ENCODE measurements at places on chromosomes 11 and 22. TPM values are rescaled to one million over a fixed set of nuclear protein-coding genes. Genes with fewer than 3 reads are reported as not detected.

OR52A1 gene
- not detected for total RNA-seq

IL17REL gene
- not detected for total RNA-seq

GP1BB gene
- total RNA-seq: not detected

PRAME gene
- total RNA-seq: 0.66 TPM

GSTT2B gene
- not detected for total RNA-seq

EML3 gene
- total RNA-seq: 25.2 TPM

OR4X1 gene
- total RNA-seq: not detected

OR52I2 gene
- 0.35 TPM for total RNA-seq

CCND1 gene
- 9.6 TPM for total RNA-seq

SLC25A18 gene
- total RNA-seq: 1.7 TPM

OR51I1 gene
- total RNA-seq: not detected

NRIP3 gene
- 8.0 TPM for total RNA-seq

GGTLC2 gene
- total RNA-seq: not detected

DNA sequence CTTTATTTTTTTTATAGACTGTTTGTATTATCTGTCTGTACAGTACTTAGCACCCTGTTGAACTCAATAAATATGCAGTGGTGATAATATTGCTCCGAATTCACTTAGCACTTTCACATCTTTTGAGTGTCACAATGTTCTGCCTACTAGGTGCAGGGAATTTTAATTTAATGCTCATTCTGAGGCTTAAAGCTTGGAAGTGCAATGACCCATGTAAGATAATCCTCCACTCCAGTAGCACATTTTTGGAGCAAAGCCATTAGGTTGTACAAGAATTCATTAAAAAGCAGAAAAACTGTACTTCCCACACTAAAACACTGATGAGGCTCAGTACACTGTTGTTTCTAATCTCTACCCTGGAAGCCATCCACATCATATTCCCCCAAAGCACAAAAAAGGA, 255.3 kb upstream of the MTNR1B start:
- peak; percentile 53 for ATAC-seq

DNA sequence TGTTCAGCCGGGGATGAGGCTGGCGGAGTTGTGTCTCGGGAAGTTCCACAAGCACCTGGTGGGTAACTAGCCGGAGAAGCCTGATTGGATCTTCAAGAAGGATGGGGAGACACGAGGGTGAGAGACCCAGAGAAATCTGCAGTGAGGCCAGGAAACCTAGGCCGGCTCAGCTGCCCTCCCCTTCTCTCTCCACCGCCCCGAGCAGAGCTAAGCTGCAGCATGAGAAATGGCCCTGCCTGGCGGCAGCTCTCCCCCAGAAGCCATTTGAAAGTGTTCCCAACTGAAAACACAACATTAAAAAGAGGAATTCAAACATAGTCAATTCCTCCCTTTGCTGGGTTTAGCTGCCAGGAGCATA, 77.8 kb upstream of the SHISAL1 start:
- ATAC-seq: peak; percentile 72

GRCh38 chr22:41661088-41661487, 27.6 kb downstream of the SNU13 start:
- no peak for ATAC-seq

DNA sequence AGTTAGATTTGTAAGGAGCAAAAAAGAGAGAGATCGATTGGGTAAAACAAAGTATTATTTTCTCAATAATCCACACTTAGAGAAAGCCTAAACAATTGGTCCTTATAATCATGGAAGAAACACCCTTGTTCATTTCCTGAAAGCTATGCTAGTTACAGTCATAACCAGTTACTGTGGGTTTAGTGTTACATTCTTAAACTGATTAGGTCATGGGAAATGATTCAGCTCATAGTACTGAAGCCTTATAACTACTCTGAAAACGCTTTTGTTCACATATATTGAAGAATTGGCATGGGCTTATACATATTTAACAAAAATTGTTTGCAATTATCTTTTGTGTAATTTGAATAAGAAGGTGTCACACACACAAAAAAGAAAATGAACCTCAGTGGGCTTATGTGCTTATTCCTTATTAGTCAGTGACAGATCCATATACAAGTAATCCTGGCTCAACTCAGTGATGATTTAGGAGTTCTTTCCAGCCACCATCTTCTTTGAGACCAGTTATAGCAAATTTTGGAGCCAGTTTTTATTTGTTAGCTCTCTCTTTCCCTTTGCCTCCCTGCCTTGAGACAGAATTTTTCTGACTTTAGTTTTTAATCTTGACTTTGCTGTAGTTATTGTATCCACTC, 198.5 kb upstream of the CTSC start:
- ATAC-seq: no peak

GRCh38 chr22:27952091-27952490, 33.0 kb upstream of the PITPNB start:
- no peak for ATAC-seq

DNA sequence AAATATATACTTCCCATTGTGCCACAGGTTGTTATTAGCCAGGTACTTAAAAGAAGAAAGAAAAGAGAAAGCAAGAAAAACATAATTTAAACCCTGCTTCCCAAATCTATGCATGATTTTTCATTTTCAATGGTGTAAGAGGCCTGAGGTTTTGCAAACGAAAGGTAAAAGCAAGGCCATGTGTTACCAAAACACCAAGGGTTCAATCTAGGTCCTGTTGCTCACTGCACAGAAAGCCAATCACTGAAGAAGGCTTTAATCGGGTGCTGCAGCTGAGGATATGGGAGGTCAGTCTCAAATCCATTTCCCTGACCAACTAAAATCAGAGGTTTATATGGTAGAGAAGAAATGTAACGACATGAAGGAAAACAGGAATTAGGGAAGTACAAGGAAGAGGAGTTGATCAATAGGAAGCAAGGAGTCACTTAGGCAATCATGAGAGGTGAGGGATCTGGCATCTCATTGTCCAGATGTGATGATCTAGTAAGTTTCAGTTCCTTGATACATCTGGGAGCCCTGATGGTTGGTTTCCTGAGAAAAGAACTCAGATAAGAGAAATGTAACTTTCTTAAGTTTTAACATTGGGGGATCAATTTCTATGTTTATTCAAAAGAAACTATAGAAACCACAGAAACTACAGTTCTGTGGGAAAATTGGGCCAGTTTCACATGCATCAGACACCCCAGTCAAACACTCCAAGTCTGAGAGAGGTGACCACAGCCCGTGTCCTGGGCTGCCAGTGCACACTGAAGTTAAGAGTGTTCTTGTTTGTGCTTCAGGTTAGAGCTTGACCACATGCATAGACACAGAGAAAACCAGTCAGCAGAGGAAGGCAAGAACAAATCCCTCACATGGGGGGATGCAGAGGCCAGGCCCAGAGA, 18.1 kb upstream of the DKK3 start:
- no peak for ATAC-seq

GRCh38 chr11:7890417-7891172, 40.5 kb downstream of the OR10A6 start:
- ATAC-seq: no peak

DNA sequence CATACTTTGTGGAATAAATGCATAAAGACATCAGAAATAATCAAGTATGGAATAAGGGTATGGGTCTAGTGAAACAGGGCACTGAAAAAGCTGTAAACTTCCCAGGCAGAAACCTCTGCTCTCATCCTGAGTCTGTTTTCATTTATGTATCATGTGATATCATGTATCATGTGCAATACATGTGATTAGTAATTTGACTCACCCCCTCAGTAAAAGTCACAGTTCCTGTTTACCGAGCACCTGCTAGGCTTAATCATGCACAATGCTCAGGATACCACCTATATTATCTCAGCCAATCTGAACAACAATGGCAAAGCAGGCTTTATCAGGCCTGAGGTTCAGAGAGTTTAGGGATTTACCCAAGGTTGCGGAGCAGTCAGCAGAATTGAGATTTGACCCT, 250.6 kb upstream of the TENM4 start:
- ATAC-seq: no peak

DNA sequence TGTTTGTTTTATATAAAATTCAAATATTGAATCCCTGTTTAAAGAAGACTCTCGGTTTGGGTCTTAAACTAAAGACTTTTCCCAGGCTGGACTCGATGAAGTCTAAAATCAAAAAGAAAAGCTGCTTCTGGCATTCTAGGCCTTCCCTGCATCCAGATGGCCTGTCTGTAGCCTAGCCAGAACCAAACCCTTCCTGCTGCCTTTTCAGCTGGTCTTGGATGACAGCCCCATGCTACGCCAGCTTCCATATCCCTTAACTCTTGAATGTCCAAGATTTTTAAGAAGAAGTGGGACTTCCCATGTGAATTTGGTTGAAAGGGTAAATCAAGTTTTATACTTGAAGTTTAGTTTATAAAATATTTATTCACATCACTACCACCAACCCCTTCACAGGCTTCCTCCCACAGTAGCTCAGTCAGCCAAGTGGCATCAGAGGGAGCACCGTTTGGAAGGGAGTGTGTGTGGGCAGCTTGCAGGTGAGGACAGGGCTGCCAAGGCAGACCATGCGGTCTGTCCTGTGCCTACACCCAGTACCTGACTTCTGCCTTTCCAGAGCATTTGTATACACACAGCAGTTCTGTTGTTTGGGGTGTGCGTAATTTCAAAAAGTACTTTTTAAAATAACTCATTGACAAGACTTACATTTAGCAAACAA, 18.2 kb upstream of the PSMA1 start:
- ATAC-seq: no peak

GRCh38 chr11:77191823-77192495, 63.9 kb downstream of the MYO7A start:
- ATAC-seq: no peak

DNA sequence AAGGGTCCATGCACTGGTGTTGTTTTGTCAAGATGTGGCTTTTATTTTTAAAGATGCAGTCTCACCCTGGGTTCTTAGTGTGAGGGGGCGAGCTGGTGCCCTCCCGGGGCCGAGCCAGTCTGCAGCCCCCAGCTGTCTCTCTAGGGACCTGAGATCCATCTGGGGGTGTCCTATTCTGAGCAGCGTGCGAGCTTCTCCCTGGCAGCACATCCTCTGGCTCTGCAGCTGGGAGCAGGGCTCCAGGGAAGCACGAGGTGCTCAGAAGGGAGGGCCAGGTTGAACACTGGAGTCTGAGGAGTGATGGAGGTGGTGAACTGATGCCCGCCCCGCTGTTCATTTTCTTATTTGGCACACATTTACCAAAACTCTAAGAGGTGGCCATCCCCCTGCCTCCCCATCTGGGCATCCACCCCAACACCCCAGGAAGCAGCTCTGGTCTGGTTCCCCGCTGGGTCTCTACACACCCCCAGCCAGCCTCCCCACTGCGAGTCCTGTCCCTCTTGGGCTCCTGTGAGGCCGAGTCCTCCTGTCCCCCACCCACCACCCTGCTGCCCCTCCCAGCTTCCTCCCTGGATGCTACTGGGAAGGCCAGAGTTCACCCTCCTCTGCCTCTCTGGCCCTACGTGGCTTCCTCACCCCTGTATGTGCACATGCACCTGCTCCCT, 956.4 kb downstream of the BRD1 start:
- ATAC-seq: no peak

- ATAC-seq: no peak
Observed at GRCh38 chr11:2794046-2794967, 91.3 kb downstream of the CDKN1C start.

DNA sequence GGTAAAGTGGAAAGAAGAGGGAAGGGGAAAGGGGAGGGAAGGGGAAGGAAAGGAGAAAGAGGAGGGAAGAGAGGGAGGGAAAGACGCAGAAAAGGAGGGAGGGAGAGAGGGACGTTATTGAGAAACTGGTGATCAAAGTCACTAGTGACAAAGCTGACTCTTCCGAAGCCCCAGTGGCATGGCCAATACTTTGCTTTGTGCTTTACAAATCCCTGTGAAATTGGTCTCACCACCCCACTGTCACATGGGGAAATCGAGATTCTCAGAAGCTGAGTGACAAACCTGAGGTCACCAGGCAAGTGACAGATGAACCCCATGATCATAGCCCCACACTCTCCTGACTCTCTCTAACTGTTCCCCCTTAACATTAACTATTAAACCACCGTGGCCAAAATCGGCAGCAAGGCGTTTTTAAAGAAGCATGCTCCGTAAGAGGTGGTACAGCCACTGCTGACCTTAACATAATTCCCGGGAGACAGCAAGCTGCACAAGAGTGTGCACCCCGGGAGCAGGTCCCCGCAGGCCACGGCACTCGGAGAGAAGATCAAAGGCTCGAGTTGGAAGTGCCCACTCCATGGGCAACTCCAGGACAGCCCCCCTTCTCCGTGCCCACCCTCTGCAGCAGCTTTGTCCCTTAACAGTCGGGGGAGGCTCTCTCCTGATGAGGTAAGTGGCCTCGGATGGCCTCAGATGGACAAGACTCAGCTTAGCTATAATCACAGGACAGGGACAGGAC, 34.8 kb downstream of the CELSR1 start:
- no peak for ATAC-seq

GRCh38 chr11:59967677-59968394, 4.0 kb downstream of the OOSP4A start:
- ATAC-seq: no peak

GRCh38 chr11:69130654-69131053, 25.1 kb upstream of the SMIM38 start:
- ATAC-seq: no peak

GRCh38 chr11:134579724-134580609, 167.9 kb upstream of the B3GAT1 start:
- peak; percentile 79 for ATAC-seq

DNA sequence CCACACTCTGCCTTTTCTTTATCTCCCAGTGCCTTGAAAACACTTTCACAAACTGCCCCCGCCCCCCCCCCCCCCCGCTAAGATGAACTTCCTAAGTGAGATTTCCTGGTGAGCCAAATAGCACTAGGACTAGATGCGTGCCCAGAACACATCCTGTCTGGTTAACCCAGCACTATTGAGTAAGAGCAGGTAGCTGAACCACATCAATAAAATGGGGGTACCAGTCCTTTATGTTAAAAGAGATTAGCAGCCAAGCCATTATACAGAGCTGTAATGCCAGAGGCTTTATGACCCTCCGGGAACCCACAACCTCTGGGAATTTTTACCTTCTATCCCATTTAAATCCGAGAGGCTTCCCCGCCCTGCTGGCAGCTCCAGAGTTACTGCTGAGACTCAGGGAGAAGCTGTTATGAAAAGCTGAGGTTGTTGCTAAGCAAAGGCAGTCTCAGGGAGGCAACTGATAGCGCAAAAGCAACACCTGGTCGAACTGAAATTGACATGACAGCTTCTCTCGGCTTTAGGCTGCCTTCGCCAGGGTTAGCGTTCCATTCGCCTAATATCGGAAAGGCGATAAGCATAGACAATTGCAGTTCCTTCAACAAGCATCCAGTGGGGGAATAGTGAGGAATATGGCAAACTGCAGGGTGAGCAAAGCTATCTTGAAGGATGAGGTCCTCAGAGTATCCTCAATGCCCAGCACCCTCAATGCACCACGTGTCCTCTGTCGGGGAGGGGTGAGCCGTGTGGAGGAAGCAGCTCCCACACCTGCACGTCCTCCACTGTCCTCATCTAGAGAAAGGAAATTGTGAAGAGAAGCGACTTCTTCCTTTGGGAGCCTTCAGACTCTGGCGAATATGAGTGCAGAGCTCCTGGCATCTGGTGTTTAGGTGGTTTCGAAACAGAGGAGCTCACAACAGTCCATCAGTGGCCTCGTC, 977.0 kb downstream of the NTM start:
- no peak for ATAC-seq

All from motor neuron (in vitro differentiated cells).